ENCODE measurements at places on chromosomes 13 and 19.

DNA sequence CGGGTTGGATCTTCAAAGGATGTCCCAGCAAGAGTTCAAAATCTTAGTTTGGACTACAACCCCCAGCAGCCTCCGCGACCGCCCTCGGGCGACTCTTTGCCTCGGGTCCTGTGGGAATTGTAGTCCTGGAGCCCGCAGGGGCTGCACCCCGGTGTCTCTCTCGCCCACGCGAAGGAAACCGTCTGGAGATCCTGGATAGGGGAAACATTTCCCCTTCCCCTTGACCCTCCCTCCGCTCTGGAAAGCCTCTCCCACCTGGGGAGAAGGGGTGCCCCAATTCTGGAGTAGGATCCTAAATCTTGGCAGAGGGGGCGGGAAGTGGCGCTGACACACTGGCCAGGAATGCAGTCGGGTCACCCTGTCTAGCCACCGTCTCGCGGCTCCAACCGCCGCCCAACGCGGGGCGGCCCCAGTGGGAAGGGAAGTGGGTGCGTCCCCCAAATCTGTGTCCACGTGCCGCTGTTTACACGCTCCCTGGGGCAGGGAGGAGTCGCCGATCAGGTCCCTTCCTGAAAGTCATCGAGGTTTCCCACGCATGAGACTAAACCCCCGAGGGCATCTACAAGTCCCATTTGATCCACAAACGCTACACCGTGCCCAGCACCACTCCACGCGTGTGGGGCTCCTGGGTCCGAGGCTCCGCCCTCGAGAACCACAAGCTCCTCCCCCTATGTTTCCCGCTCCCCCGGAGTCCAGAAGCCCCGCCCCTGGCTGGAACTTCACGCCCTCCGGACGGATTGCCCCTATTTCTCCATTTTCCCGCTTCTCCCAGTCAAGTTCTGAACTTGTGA is 761 bp upstream of the PPP1R13L start:
- DNase-seq, result peak; percentile 83

- DNase-seq, result no peak
Observed at GRCh38 chr13:85709072-85709471, 90.1 kb downstream of the SLITRK6 start.

- no peak for DNase-seq
Observed at GRCh38 chr13:33438918-33439317, 153.4 kb upstream of the STARD13 start.

DNA sequence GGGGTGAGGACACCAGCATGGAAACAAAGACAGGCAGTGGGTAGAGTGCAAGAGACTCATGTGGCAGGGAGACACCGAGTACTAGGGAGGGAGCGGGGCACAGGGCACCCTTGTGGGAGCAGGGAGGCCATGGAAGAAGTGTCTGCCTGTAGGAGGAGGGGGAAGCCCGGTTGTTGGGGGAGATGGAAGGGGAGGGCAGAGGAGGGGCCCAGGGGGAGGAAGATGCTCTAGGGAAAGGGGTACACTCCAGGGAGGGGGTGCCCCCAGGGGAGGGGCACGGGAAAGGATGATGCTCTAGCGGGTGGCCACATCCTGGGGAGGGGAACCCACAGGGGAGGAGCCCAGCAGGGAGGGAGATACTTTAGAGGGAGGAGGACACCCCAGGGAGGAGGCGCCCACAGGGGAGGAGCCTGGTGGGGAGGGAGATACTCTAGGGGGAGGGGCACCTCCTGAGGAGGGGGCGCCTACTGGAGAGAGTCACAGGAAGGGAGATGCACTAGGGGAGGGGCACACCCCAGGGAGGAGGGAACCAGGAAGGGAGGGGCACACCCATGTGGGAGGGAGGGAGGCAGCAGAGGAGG is 24.9 kb downstream of the CPAMD8 start:
- DNase-seq, result no peak

GRCh38 chr13:80462037-80462436 is 121.1 kb upstream of the SPRY2 start:
- no peak for DNase-seq

DNA sequence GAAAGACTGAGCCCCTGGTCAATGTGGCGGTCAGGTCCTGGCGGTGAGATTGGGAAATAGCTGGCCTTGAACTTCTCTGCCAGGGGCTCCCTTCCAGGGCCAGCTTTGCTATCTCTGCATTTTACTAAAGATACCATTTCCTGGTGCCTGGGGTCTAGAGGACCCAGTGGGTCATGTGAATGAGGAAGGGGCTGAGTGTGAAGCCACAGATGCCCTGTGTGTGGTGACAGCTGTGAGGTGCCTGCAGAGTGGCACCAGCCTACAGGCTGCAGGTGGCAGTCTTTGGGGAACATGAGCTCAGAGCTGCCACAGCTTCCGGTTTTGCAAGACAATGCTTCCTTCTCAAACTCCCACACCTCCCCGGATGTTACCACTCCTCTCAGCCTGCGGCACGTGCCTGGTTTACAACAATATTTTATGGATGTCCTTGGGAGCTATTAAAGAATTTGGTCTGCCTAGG is 5.2 kb upstream of the MLNR start:
- peak; percentile 77 for DNase-seq

- DNase-seq, result no peak
Observed at GRCh38 chr13:24194447-24194846, 33.9 kb downstream of the SPATA13 start.

DNA sequence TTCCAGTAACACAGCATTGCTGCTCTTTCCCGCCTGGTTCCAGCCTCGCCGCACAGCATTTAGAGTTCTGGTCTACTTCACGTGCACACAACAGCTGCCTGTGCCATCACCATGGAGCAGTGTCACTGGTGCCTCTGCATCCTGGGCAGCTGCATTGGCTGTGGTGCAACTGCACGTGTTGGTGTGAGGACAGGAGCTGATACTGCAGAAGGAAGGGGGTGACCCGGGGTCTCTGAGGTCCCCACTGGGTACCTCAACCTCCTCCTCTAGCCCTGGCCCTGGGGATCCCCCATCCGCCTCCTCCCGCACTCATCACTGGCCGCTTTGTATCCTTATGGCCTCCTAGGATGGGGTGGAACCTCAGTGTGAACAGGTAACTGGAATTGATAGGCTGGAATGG is 112.5 kb downstream of the SOX1 start:
- no peak for DNase-seq

DNA sequence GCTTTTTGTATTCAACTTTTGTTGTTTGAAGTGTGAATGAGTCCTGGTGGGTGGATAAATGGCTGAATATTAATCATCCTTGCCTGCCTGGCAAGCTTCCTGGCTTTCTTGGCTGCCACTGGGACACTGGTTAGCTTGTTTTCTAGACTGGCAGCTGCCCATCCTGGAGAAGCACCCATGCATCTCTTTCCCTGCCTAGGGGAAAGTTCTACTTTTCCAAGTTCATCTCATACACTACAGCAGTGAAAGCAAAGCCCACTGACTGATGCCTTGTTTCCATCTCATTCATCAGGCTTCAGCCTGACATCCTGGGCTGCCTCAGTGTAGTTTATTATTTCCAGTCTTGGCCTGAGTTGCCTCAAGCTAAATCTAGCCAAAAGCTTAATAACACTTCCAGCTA is 244.8 kb downstream of the PCDH20 start:
- DNase-seq, result no peak

DNA sequence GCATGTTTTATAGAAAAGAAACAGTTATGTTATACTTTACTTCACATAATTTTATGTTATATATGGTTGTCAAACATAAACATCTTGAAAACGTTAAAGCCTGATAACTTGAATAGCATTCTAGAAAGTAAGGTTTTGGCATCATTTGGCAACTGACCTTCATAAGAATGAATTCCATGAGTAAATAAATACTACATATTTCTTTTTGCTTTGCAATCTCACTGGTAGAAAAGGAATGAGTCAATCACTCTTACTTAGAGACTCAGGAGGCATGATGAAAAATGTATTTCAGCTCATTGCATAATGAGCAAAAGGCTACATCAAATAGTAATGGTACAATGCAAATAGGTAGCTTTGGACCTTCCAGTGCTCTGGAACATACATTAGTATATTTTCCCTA is 1381.9 kb downstream of the EFNB2 start:
- DNase-seq, result no peak

DNA sequence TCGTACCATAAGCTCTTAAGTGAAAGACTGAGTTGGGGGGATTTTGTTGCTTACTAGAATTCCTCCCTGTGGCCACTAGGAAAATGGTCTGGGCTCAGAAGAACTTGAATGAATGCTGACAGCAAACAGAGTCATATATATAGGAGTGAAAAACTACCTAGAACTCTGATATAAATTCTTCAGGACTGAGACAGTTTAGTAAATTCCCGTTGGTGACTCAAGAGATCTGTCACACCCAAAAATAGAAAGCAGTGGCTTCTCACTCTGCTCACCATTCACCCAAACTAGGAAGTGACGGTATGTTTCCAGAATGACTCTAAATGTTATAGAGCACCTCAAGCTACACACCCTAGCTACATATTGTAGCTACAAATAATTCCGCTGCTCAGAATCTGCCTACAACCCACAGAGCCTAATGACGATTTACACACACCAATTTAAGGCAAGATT is 116.2 kb downstream of the TBC1D4 start:
- peak; percentile 74 for DNase-seq

DNA sequence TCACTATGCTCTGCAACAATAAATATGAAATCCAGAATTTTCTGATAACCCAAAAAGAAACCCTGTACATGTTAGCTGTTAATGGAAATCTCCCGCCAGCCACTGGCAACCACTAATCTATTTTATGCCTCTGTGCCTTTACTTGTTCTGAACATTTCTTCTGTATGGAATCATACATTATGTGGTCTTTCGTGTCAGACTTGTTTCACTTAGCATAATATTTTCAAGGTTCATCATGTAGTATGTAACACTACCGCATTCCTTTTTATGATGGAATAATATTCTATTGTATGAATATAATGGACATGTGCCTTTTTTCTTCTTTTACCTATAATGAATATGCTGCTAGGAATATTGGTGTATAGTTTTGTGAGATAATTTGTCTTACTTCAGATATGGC is 1123.3 kb downstream of the EFNB2 start:
- no peak for DNase-seq

DNA sequence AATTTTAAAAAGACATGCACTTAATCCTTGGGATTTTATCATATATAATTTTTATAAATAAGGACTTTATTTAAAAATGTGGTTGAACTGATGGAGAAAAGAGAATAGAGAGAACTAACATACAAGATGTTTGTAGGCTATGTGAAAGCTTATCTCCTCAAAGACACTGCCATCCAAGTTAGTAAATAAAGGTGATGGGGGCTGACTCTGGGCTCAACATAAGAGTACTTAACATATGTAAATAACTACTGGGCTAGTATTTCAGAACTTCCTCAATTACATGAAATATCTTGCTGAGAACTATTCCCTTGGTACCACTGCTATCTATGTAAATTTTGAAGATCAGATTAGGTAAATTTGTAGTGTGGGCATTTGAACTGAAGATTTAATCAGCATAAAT is 1017.3 kb upstream of the PCDH20 start:
- no peak for DNase-seq

GRCh38 chr19:18697680-18698079 is 14.2 kb downstream of the CRTC1 start:
- DNase-seq, result no peak

GRCh38 chr13:50715402-50716146 is 127.9 kb downstream of the DLEU7 start:
- peak; percentile 88 for DNase-seq

GRCh38 chr13:112545856-112546255 is 42.1 kb downstream of the TUBGCP3 start:
- DNase-seq, result no peak

DNA sequence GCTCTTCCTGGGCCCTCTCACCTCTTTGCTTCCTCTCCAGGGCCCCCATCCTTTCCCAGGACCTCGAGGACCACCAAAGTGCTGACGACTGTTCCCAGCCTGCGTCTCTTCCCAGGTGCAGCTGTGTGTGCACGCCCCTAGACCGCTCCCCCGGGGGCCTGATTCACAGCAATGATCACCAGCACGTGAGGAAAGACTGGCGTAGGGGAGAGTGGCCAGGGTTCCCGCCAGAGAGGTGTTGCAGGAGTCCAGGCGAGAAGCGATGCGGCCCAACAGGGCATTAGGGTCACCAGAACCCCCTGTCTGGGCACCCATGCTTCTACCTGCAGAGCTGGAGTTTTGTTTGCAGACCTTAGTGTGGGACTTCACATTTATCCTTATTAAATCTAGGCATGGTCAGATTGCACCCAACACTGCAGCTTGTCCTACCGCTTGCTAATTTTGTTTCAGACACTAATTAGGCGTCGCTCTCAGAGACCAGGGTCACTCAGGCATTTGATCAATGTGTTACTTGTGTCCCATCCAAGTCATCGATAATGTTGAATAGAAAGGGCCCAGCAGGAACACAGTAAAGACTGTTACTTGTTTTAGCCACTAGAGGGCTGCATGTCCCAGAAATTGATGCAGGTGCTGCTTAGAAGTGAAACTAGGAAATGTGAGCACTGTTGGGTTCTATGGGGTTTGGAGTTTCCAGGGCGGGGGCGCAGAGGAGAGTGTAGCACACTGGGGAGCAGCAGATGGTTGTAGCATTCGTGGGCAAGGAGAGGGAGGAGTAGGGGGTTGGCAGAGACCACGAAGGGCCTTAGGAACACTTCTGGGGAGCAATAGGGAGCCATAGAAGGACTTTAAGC is 53.2 kb downstream of the CDADC1 start:
- DNase-seq, result peak; percentile 82

- peak; percentile 35 for DNase-seq
Observed at GRCh38 chr13:78603240-78603957, at the start of gene POU4F1. POU4F1 (minus strand) TSS chr13:78603552; CDS start chr13:78603326, 226 bp downstream.

GRCh38 chr13:95784161-95784899 is 107.4 kb downstream of the DNAJC3 start:
- no peak for DNase-seq

DNA sequence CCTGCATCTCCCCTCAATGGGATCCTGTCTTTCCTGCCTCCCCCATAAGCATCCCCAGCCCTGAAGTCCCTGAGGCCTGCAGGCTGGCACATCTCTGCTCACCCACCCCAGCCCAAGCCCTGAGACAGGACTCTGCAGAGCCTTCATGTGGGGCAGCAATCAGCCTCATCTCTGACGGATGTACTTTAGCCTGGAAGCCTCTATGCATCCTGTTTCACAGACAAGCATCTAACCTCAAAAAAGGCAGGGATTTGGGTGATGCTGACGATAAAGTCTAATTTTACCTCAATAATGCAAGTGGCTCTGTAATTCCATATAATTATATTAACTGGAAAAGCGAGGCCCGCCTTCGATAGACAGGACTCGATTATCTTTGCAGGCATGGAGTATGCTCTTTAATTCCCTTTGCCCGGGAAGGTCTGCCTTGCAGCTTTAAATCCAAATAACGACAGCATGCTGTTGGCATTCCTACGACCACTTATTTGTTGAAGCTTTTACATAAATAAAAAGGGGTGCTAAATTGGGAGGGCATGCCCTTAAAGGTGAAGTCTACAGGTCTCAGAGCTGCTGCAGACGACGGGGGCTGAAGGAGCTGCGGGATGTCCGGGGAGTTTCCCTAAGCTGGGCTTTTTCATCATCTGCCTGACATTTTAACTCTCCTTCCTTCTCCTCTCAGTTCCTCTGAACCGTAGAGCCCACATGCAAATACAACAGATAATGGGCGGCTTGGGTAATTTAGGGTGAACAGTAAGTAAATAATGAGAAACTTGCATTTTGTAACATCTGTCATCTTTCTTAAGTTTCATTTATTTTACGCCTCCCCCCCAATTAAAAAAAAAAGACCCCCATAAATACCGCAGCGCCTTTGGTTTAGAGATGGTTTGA is 211.5 kb downstream of the URI1 start:
- DNase-seq, result no peak
